OCI-LY7 (cell line): ENCODE measurements at places on chromosomes 6 and 20.

DNA sequence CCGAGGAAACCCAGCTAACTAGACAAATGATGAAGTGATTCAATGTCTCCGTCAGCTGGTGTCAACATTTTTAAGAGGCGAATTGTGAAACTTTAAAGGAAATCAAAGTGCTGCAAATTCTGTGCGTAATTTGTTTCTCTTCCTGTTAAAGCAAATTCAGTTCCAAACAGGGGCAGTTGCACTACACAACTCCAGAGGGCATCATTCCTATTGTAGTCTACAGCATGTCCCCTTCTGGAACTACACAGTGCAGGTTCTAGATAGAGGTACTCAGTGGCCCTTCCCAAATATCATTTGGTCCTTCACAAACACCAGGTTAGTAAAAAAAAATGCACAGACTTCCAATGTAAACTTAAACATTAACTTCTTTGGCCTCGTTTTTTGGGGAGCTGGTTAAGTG is 38.3 kb upstream of the SMLR1 start:
- no peak for DNase-seq

- DNase-seq, result no peak
Observed at GRCh38 chr6:14671937-14672336, 554.4 kb downstream of the CD83 start.

DNA sequence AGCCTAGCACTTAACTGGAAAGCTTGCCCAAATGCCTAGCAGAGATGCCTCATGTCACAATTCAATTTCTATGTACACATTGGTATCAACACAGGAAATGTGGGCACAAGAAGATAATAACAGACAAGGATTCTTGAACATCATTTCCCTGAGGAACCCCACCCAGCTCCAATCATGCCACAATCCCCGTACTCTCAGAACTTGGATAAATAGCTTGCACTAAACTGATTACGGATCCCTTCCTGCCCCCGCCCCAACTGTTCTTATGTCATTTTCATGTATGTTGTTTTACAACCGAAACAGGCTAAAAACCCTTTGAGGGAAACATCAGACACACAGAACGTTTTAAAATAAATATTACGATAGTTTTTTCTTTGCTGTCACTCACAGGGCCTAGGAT is 87.1 kb downstream of the BACH2 start:
- DNase-seq, result no peak

- DNase-seq, result peak; percentile 74
Observed at GRCh38 chr6:52594221-52594620, 17.4 kb upstream of the TRAM2 start.

GRCh38 chr20:1323256-1323655 is 5.7 kb downstream of the SDCBP2 start:
- DNase-seq, result no peak

DNA sequence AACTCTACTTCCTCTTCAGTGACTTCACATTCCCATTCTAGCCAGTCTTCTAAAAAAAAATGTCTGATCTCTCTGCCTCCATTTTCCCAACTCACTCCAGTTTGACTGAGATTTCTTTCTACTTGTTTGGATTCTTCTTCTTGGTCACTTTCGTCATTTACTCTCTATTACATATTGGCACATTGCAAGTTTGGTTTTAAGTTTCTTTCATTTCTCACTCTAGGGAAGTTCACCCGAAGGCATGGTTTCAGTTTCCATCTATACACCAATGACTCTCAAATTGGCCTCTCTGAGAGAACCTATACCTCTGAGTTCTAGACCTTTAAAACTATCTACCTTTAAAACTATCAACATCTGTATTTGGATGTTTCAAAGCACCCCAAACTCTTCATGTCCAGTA is 51.3 kb downstream of the CD109 start:
- no peak for DNase-seq

DNA sequence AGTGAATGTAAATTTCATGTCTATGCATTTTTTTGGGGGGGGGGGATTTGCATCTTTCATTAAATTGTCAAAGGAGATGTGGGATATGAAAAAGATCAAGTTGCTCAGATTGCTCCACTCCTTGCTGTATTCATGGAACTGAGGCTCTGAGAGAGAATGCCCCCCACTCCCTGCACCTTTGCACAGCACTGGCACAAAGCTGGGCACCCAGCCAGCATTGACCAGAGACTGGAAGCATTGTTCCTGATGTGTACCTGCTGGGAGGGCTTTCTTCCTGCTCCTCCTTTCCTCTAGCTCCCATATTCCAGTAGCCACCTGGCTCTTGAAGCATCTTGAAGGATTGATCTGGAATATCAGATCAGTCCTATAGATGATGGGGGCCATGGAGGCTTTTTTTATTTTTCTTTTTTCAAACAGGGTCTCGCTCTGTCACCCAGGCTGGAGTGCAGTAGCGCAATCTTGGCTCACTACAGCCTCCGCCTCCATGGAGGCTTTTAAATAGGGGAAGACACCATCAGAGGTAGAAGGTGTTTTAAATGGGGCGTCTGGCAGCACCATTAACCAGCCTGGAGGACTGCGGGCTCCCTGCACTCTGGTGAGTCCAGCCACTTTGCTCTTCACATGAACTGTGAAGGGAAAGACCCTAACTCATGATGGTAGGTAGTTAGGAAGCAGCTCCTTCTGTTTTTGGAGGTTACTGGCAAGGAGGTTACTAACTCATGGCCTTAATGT is 10.9 kb downstream of the DUSP15 start:
- no peak for DNase-seq

DNA sequence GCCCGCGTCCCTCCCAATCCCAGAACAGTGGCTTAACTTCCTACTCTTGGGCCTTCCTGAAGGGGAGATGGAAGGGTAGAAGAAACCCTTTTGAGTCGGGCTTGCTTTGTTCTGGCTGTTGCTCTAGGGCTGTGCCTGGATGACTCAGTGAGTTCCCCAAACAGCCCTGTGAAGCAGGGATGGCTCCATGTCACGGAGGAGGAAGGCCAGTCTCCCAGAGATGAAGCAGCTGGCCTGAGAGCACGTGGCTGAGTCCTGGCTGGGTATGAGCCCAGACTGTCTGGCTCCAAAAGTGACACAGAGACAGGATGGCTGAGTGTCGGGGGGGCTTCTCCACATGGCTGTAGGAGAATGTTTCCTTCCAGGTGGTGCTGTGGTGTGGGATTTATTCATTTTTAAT is 4.6 kb downstream of the SYTL3 start:
- no peak for DNase-seq

- no peak for DNase-seq
Observed at GRCh38 chr6:110761371-110761770, 53.9 kb downstream of the CDK19 start.

DNA sequence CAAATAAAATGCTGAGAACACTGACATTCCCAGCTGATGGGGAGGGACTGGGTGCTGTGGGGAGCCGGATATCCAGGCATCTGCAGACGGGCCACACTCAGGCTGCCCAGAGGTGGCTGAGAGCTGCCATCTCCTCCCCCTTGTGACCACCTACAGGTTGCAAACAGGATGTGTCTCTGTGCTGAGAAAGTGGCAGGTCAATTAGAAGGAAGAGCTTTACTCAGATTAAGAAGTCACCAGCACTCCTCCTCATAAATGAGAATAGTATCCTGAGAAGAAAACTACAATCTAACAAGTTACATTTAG is 63.0 kb downstream of the HUS1B start:
- no peak for DNase-seq

- DNase-seq, result no peak
Observed at GRCh38 chr20:36641506-36641843, 4.5 kb downstream of the SLA2 start.
